ENCODE measurements at places on chromosomes 6 and 20. TPM values are rescaled to one million over a fixed set of nuclear protein-coding genes. Genes with fewer than 3 reads are reported as not detected.

GRCh38 chr20:24747010-24747712 is 201.9 kb upstream of the CST7 start:
- DNase-seq = no peak

PRRT1 gene
- 0.41 TPM for total RNA-seq

PRKN gene
- total RNA-seq = 6.1 TPM

CALHM5 gene
- total RNA-seq = 0.41 TPM

COL9A3 gene
- 10.2 TPM for total RNA-seq
